Mesenchymal stem cell (in vitro differentiated cells and primary cell): ENCODE measurements at places on chromosomes 5 and 9.

DNA sequence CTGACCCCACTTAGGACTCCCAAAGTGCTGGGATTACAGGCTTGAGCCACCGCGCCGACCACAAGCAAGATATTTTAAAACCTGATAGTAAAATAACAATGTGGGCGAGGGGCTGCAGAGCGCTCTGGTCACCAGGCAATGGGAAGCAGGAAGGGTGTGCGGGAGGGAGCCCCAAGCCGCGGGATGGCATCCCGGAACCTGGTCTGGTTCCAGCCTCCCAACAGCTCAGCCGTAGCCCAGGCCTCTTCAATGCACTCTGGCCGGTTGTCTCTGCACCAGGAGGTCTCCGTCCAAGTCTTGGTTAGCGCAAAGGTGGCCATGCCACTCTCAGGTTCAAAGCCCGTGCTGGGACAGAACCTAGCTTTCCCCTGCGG lies 694 bp upstream of the UAP1L1 start:
- no peaks in the 10 kb centered on the region for H3K27me3 ChIP-seq
- H3K4me3 ChIP-seq = peak overlapping the region; percentile 55
- H3K4me1 ChIP-seq = peaks cover 22% of the 10 kb centered on the region
- DNase-seq = no peak
- H3K36me3 ChIP-seq = peaks cover 29% of the 10 kb centered on the region

- DNase-seq = peak; percentile 55
- no peaks in the 10 kb centered on the region for H3K27me3 ChIP-seq
- no peak overlapping the region for H3K27ac ChIP-seq
- H3K36me3 ChIP-seq = no peaks in the 10 kb centered on the region
These were observed 854 bp upstream of the ARL15 start for GRCh38 chr5:54311176-54311677.

DNA sequence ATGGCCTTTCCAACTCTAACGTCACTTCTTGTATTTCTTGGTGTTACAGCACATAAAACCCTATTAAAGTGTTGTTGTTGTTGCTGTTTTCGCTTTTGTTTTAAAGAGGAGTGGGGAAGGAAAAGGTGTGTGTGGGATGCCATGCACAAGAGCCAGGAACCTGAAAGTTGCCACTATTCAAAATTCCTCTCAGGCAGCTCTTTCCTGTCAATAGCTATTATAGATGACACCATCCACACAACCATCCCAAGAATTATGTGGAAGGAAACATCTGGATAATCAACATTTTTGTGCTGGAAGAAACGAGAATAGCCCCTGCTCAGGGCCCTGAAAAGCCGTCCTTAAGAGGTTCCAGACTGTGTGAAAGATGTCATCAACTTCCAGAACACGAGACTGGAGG lies 79.3 kb downstream of the SHB start:
- H3K4me3 ChIP-seq = no peak overlapping the region
- peaks cover 33% of the 10 kb centered on the region for H3K36me3 ChIP-seq
- no peak for DNase-seq
- peaks cover 38% of the 10 kb centered on the region for H3K4me1 ChIP-seq
- no peaks in the 10 kb centered on the region for H3K27me3 ChIP-seq
- no peak overlapping the region for H3K27ac ChIP-seq

DNA sequence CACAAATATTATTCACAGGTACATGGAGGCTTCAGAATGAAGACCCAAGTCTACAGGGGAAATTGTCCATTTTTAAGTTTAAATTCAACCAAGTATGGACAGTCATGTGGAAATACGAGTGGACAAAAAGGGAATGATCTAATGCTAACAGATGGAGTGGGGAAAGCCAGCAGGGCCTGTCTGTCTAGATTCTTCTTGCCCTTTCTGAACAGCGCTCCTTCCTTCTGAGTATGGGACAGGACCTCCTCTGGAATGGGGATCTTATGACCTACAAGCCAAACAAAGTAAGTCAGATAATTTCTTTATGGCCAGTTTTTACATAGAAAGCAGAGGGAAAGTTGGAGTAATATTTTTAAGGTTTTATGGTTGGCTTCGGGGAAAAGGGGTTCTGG lies 119.8 kb upstream of the NEK6 start:
- peaks cover 6% of the 10 kb centered on the region for H3K4me1 ChIP-seq
- no peak overlapping the region for H3K27ac ChIP-seq
- H3K27me3 ChIP-seq = no peaks in the 10 kb centered on the region
- H3K4me3 ChIP-seq = peak overlapping the region; percentile 19
- DNase-seq = no peak

DNA sequence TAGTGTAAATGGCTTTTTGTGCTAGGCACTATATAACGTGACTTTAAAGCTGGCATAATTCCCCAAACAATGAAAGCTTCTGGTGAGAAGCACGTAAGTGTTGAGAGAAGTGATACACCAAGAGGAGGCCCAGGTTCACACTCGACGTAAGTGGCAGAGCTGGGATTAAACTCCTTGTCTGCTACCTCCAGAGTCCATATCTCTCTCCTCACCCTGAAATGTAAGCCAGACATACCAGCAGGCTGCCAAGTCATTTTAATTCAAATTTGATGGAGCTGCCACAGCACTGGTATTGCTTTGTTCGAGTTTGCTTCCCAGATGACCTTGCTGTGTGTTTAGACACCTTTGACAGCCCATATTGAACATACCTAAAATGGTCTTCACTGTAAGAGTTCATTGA lies 319.7 kb downstream of the GLIS3 start:
- DNase-seq = no peak
- H3K4me3 ChIP-seq = no peak overlapping the region
- H3K27ac ChIP-seq = peak overlapping the region; percentile 33

GRCh38 chr5:27087747-27088146 lies 49.4 kb upstream of the CDH9 start:
- H3K27ac ChIP-seq = no peak overlapping the region
- no peaks in the 10 kb centered on the region for H3K36me3 ChIP-seq
- H3K4me1 ChIP-seq = no peaks in the 10 kb centered on the region
- DNase-seq = peak; percentile 2

- peak overlapping the region; percentile 99 for H3K27ac ChIP-seq
- peak; percentile 31 for DNase-seq
- H3K4me1 ChIP-seq = peaks cover 36% of the 10 kb centered on the region
- H3K36me3 ChIP-seq = peaks cover 25% of the 10 kb centered on the region
These were observed 16.8 kb downstream of the MGAT1 start for GRCh38 chr5:180785794-180786221.

DNA sequence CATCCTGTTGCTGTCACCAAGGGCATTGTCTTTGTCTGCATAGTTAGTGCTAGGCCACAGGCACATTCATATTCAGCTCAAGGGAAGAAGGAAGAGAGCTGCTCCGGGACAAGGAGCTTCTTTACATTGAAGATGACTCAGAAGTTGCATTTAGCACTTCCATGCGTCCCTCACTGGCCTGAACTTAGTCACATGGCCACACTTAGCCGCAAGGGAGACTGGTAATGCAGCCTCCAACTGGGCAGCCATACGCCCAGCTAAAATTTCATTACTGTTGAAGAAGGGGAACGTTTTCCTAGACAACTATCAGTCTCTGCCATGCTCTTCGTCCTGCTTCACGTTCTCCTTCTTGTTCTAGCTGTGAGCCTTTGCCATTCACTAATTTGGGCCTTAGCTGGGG lies 20.0 kb downstream of the ACTL7B start:
- H3K36me3 ChIP-seq = no peaks in the 10 kb centered on the region
- no peak overlapping the region for H3K4me3 ChIP-seq
- no peak overlapping the region for H3K27ac ChIP-seq
- no peaks in the 10 kb centered on the region for H3K27me3 ChIP-seq
- no peaks in the 10 kb centered on the region for H3K4me1 ChIP-seq

DNA sequence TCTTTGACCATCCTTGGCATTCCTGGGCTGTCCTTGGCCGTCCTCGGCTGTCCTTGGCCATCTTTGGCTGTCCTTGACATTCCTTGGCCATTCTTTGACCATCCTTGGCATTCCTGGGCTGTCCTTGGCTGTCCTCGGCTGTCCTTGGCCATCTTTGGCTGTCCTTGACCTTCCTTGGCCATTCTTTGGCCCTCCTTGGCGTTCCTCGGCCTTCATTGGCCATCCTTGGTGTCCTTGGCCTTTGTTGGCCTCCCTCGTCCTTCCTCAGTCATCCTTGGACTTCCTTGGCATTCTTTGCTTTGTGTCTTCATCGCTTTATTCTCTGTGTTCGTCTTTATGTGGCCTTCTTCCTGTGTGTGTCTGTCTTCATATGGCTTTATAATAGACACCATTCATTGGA lies 20.7 kb downstream of the NDUFS6 start:
- no peaks in the 10 kb centered on the region for H3K27me3 ChIP-seq
- no peak for DNase-seq
- no peak overlapping the region for H3K27ac ChIP-seq
- no peak overlapping the region for H3K4me3 ChIP-seq
- H3K36me3 ChIP-seq = peaks cover 69% of the 10 kb centered on the region

GRCh38 chr5:142422429-142422828 lies 97.6 kb upstream of the SPRY4 start:
- H3K27ac ChIP-seq = no peak overlapping the region
- H3K4me3 ChIP-seq = no peak overlapping the region
- no peaks in the 10 kb centered on the region for H3K27me3 ChIP-seq
- H3K4me1 ChIP-seq = peaks cover 12% of the 10 kb centered on the region
- H3K36me3 ChIP-seq = peaks cover 9% of the 10 kb centered on the region

DNA sequence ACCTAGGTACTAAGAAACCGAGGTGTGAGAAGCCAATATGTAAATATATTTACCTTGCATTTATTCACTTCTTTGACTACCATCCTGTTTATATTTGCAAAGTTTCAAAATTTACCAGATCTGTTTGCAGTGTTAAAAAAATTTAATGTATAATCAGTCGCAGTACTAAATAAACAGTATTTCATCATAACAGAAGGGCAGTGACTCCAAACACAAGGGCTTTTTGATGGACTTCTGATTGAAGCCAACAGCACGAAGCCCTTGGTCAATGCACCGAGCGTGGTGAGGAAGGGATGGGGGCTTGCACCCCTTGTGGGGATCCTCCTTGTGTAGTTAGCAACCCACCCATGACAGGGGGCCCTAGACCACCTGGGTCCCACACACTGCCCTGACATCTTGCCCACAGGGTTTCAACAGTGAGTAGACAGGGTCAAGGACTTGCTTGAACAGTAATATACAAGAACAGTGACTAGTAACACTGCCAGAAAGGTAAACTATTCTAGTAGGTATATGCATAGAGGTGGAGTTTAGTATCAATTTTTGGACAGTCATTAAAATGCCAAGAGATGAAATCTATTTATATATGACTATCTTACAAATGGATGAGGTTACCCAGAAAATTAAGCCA lies 52.6 kb upstream of the TBC1D9B start:
- H3K4me1 ChIP-seq = peaks cover 1% of the 10 kb centered on the region
- H3K36me3 ChIP-seq = peaks cover 34% of the 10 kb centered on the region
- H3K27ac ChIP-seq = no peak overlapping the region

- peak overlapping the region; percentile 82 for H3K27ac ChIP-seq
- H3K27me3 ChIP-seq = no peaks in the 10 kb centered on the region
- H3K4me3 ChIP-seq = no peak overlapping the region
- H3K36me3 ChIP-seq = no peaks in the 10 kb centered on the region
- DNase-seq = peak; percentile 83
These were observed 41.6 kb downstream of the ADAMTS12 start for GRCh38 chr5:33850100-33850594.
